ENCODE measurements at places on chromosomes 6 and 20.
A peak's percentile ranks its signal among the peaks of the same experiment; 100 is the strongest.

GRCh38 chr20:63873477-63873971 is 8.5 kb downstream of the TPD52L2 start:
- no peak for DNase-seq

DNA sequence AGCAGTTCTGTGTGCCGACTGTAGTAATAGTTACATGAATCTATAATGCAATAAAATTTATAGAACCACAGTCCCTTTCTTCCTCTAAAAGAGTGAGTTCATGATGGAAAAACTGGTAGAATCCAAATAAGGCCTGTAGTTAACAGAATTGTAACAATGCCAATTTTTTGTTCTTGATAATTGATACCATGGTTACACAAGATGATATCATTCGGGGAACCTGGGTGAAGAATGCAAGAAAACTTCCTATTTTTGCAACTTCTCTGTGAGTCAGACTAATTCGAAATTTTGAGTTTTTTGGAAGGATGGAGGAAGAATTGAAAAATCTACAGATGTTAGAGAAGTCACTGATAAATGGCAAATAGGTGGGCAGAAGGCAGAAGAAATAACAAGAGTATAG is 381.8 kb downstream of the CDKAL1 start:
- no peak for DNase-seq

GRCh38 chr6:116530436-116530835 is 15.0 kb downstream of the TRAPPC3L start:
- no peak for DNase-seq

GRCh38 chr6:70166088-70166958 is 136.6 kb downstream of the COL9A1 start:
- no peak for DNase-seq

DNA sequence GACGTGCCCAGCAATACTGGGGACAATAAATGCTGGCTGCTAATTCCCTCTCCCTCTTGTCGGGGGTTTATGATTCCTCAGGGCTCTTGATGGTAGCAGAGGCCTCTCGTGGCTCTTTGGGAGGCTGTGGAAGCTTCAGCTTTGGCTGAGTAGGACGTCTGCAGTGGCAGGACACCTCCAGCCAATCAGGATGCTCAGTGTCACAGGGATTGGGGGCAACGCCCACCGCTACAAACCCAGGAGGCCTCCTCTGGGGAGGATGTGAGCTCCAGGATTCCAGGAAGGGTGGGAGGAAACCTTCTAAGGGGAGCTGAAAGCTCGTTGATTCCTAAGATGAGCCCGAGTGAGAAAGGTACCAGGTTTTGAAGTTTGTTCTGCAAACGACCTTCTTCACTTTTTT is 19.4 kb downstream of the RSPO4 start:
- DNase-seq: no peak

- DNase-seq: no peak
Measured at GRCh38 chr6:85453052-85453451, 3.2 kb downstream of the NT5E start.

DNA sequence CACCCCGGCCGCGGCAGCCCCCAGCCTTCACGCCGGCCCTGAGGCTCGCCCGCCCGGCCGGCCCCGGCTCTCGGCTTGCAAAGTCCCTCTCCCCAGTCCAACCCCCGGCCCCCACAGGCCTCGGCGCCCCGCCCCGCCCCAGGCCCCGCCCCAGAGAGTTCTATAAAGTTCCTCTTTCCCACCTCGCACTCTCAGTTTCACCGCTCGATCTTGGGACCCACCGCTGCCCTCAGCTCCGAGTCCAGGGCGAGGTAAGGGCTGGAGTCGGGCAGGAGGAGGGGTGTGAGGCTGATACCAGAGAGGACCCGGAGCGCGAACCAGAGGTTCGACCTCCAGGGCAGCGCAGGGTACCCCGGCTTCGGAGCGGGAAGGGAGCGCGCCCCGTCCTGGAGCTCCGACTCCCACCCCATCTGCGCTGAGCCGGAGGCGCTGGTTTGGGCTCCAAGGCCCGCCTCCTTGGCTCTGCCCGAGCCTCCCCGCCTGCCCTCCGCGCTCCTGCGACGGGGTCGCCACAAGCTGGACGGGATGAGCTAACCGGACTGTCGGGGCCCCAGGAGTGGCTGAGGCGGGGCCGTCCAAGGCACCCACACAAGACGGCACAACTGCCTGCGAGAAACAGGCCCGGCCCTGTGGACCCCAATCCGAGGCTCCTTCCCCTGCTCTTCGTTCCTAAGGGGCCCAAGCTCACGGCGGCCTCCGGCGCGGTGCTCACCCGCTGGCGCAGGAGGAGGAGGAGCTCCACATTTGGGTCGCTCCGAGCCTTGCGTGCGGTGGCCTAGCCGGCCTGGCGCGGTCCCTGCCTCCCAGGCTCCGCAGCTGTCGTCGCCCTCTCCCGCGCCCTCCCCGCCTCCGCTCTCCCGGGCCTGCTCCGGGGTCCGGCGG is at the start of gene IRF4:
IRF4 (plus strand) TSS at position 194 of the 882 bp plus-strand sequence. CDS start 1,401 bp downstream, outside the sequence.
- DNase-seq: peak; percentile 58

- peak; percentile 23 for DNase-seq
Measured at GRCh38 chr20:17859002-17859615, 109.5 kb downstream of the SNX5 start.

GRCh38 chr6:136771306-136771705 is 21.0 kb downstream of the MAP3K5 start:
- peak; percentile 35 for DNase-seq

DNA sequence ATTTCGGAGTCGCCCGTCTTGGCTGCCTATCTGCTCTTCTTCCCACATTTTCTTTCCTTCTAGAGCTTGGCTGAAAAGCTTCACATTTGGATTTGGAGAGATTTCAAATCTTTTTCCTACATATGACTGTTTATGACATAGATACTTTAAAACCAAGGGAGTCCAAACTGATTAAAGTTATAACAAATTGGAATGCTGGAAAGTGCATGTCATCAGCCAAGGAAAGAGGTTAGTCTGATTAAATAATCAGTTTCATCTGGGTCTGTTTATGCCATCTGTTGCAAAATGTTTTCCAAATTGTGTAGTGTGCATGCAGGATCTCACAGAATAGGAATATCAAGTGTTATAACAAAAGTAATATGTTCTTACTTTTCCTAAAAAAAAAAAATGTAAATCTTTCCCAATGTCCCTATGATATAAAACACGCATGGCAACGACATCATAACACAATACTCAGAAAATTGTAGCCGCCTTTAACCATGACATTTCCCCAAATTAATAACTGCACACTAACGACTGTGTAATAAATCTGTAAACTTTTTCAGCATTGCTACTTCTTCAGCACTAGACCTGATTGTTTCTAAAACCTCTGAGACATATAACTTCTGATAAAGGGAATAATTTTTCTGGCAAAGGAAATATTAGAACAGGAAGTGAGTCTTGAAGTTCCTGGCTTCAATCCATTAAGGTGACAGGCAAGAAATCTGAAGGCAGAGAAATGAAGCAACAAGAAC is 230.2 kb upstream of the FOXQ1 start:
- DNase-seq: no peak

DNA sequence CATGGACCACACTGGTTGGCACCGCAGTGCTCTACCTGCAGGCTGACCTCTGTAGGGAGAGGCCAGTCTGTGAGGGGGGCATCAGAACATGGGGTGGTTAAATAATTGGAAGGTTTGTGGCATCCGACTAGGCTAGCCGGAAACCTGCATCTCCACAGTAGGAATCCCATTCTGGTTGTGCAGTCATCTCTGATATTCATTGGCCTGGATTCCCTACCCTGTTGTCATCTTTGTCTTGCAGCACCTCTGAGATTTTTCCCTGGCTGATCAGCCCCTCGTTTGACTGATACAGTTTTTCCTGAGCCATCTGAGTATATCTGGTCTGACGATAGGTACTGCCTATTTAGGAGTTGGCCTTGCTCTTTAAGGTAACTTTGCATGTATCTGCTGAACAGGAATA is 259.4 kb downstream of the TMEM242 start:
- no peak for DNase-seq

DNA sequence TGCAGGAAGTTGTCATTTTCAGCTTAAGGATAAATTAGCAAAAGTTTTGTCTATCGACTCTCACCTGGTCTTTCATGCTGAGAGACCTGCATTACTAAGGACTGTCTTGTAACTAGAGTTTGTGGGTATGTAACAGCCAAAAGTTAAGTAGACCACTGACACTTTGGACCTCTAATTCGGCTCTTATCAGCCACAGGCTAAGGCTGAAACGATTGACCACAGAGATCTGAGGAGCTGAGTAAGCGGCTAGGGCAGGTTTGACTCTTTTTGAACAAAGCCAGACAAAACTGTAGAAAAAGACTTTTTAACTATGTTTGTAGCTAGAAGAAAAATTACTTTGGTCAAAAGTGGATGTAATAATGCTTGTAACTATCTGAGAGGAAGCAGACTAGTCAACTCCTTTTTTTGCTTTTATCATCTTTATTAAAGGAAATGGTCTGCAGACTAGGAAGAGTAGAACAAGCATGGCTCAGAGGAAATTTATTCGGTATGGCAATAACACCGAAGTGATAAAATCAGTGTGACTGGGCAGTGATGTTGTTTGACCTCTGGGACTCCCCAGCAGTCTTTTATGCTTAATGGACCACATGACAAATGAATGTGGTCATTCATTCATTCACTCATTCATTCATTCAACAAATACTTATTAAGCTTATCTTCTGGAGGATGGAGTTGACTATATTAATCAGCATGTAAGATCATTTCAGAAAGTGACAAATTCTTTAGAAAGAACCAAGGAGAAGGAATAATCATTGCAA is 725.0 kb upstream of the HS3ST5 start:
- DNase-seq: peak; percentile 1

DNA sequence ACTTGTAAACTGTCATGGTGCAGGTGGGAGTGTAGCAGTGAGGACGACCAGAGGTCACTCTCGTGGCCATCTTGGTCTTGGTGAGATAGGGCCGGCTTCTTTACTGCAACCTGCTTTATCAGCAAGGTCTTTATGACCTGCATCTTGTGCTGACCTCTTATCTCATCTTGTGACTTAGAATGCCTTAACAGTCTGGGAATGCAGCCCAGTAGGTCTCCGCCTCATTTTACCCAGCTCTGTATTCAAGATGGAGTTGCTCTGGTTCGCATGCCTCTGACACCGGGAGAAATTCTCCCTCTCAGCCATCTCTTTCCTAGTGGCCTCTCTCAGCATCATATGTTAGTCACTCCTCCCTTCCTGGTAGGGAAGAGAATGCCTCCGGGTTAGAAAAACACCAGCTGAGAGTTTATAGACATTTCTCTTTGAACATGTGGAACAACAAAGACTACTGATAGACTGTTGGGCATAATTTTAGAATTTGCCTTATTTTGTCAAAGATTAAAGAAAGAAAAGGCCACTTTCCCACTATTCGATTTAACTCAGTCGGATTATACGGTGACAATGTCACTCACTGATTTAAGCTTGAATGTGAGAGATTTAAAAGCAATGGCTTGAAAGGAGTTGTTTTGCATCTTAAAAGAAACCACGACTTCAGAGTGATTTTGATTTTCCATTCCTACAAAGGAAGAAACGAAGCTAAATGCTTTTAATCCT is 67.9 kb upstream of the SNX9 start:
- no peak for DNase-seq

GRCh38 chr20:4613718-4614620 is 107.7 kb upstream of the PRND start:
- peak; percentile 60 for DNase-seq

Measured in natural killer cell (primary cell).